ENCODE measurements at places on chromosomes 3 and 15.

DNA sequence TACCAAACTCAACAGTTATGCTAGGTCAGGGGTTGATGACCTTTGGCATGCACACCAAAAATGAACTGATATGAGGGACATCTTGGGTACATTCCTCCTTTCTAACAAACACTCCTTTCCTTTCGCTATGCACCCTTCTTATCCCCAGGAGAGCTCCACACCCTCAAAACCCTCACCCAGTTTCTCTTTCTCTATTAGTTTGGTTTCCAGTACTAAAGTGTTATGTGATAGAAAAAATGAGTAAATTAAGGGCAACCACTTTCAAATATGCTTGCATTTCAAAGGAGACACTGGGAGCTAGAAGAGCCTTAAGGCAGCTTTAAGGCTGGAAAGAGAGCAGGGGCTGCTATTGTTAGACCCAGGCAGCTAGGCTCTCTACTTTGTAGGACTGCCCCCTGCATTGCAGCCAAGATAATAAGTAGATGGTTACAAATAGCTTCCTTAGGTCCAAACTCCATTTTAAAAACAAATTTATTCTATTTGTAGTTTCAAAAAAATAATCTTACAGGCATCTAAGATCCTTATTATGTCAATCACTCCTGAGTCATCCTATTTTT, 244.3 kb downstream of the ZIC1 start:
- no peak for DNase-seq

GRCh38 chr3:9808345-9809037, 1.6 kb upstream of the TTLL3 start:
- peak; percentile 64 for DNase-seq

DNA sequence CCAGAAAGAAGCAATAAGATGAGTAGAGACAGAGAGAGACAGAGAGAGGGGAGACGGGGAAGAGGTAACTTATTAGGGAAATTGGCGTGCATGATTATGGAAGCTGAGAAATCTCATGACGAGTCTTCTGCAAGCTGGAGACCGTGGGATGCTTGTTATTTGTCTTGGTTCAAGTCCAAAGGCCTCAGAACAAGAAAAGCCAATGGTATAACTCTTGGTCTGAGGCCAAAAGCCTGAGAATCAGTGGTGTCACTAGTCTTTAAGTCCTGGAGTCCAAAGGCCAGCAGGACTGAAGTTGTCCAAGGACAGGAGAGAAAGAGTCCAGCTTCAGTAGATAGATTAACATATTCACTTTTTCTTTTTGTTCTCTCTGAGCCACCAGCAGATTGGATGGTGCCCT, 613.6 kb downstream of the CADM2 start:
- no peak for DNase-seq

DNA sequence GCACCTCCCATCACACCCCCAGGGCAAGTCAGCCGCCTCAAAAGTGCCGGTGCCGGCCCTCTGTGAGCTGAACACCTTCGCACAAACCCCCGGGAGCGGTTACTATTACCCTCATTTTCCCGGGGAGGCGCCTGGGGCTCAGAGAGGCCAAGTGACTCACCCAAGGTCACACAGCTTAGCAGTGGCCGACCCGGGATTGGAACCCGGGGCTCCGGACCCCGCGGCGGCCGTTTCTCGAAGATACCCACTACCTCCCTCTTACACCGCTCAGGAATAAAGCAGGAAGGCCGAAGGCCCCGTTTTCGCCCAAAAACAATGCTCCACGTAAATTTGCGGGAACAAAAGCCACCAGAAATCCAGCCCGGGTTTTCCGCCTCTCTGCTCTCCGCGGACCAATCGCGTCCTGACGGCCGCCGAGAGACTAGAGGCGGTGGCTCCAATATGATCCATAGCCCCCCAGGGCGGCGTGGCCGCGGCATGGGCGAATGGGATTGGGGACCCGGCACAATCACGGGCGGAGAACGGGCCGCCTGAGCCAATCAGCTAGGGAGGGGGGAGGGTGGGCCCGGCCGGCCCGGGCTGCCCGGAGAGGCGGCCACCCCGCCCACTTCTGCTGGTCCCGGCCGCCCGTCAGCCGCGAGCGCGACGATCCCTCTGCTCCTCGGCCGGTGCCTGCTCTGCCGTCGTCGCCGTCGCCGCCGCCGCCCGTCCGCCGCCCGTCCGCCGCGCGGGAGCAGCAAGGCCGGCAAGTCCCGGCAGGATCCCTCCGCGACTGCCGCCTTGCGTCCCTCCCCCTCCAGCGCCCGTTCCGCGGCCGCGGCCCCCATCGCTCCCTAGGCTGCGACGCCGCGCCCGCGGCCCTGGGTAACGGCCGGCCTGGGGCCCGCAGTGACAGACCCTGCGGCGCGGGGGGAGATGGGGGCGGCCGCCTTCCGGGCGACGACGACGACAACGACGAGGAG, 177.0 kb downstream of the OR4M2 start:
- no peak for DNase-seq

DNA sequence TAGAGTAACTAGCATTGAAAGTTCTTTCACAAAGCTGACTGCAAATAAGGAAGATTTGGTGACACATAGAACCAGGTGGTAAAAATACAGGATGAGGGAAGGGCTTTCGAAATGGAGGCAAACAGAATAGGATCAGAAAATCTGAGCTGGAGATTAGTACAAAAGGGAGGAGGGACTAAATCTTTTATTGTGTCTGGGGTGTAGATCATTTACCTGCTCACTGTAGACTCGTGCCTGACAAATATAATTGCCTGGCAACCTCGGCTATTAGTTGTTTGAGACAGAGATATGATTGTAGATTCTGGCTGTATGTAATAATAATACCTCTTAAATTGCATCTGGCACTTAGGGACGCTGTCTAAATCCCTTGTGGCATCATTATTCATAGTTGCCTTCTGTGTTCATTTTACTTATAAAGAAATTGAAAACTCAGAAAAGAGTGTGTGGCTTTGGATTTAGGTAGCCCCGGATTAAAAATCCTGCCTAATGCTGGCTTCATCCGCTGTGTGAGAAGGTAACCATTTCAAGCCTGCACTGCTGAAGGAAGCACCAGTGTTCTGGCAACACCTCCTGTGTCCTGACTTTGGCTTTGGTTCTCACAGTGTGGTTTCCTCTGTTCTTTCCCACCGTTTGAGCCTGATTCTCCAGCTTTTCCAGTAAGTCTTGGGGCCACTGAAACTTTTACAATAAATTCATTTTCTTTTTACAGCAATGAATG, 25.0 kb upstream of the GPR160 start:
- DNase-seq, result no peak

- DNase-seq, result no peak
Observed at GRCh38 chr3:128551451-128551850, 58.5 kb upstream of the GATA2 start.
